ENCODE measurements at places on chromosomes 11 and 22.

DNA sequence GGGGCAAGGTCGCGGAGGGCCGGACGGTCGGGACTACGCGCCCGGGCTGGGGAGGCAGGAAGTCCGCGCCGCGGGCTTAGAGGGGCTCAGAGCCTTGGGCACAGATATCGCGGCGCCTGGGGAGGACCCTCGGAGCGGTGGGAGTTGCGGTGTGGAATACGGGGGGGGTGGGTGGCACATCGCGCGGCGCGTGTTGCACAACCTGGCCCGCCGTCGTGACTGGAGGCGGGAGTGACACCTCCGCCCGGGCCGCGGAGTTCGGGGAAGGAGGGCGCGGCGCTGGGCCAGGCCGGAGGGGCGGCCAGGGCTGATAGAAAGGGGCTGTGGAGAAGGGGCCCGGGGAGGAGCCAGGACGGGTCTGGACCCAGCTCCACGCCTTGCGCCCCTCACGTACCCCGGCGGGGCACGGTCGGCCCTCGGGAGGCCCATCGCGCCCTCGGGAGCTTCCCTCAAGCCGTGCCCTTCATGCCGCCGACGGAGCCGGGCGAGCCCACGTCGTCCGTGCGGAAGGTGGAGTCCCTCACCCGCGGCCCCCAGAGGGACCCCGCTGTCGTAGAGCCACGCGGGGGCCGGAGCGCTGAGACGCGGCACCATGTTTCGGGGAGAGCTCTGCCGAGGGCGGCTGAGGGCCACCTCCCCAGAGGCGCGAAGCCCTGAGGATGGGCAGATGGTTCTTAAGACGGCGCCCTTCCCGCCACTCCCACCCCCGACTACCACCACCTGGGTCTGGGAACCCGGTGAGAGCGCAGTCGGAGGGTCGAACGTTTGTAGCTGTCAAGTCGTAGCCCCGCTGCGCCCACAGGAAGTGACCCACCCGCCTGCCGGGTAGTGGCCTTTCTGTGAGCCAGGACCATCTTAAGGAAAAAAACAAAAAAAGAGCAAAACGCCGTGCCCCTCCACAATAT is 729 bp downstream of the IL17RA start:
- DNase-seq, result no peak

DNA sequence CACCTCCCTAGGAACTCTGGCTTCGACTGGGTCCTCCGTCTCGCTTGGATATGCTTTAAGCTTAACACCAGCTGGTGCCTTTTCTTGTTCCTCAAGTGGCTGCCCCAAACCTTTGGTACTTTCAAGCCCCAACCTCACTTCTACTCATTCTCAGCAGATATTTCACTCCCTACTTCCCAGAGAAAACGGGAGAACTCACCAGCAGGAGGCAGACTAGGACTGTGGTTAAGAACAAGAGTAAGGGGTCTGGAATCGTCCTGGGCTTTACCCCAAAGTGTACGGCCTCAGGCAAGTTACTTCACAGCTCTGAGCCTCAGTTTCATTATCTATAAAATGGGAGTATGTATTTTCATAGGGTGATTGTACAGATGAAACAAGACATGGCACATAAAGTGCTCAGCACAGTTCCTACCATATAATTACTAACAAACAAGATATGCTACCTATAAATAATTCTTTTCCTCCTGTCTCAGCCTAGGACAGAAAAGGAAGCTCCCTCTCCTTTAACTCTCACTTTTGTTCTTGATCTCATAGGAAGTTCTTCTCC is 37.8 kb downstream of the PAMR1 start:
- peak; percentile 61 for DNase-seq

GRCh38 chr22:42791721-42792452 is 65.2 kb downstream of the ARFGAP3 start:
- DNase-seq, result no peak

DNA sequence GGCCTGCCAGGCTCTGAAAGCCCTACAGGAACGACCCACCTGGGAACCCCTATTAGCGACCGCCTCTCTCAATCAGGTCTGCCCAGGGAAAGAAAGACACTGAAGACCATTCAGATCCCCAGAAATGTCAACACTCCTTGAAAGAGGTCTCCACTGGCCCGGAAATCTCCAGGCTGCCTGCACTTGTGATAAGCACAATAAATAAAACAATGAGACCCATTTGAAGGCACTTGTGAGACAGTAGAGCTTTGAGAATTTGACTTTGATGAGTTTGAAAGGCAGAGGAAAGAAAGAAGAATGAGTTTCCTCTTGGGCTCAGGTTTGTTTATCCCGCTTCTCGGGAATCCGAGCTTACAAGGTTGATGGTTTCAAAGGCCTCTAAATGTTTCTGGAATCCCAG is 416.3 kb downstream of the BUD13 start:
- DNase-seq, result no peak

- DNase-seq, result no peak
Measured at GRCh38 chr11:84524422-84525051, 1102.6 kb downstream of the DLG2 start.

GRCh38 chr11:103450241-103450640 is 341.0 kb downstream of the DYNC2H1 start:
- DNase-seq, result no peak

DNA sequence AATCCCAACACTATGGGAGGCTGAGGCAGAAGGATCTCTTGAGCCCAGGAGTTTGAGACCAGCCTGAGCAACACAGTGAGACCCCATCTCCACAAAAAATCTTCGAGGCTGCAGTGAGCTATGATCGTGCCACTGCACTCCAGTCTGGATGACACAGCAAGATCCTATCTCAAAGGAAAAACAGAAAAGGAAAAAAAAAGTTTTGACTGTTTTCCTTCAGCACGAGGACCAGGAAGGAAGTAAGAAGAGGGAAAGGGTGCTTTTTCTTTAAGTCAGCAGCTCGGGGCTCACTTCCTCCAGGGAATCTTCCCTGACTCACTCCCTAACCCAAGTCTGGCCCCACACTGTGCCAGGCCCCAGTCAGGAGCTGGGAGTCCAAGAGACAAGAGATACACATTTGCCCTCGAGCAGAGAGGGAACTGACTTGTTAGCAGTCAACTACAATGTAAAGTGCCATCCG is 14.2 kb downstream of the ARRB1 start:
- DNase-seq, result no peak

DNA sequence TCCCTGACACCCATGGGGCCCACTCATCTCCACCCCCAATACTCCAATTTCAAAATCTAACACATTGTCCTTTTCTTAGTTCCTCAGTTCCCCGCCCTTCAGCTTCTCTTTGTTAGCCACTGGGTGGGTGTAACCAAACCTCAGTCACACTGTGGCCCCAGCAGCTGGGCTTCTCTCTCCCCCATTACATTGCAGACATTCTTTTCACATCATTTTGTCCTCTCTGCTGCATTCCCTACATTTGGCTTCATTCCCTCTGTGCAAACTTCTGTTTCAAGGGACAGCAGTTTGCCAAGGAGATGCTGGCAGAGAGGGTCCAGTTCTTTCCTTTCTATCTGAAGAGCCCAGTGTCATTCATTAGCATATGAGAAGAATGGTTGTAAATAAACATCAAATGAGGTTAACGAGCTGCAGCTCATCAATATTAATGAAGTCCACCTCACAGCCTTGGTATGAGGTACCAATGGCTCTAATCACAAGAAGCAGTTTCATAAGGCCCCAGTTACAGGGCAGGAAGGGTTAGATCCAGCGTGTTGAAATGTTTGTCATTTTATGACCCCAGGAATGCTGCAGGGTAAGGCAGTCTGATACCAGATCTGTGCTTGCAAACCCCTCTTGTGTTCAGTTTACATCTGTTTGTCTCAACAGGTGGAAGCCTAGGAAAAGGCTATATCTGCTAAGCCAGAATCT is 72.3 kb downstream of the ARFGAP2 start:
- no peak for DNase-seq

GRCh38 chr11:121575963-121576290 is 123.2 kb upstream of the SORL1-AS1 start:
- DNase-seq, result no peak

- no peak for DNase-seq
Measured at GRCh38 chr22:37074537-37074936, 23.0 kb downstream of the KCTD17 start.

GRCh38 chr11:2097356-2097997 is 41.7 kb downstream of the IGF2 start:
- DNase-seq, result no peak

DNA sequence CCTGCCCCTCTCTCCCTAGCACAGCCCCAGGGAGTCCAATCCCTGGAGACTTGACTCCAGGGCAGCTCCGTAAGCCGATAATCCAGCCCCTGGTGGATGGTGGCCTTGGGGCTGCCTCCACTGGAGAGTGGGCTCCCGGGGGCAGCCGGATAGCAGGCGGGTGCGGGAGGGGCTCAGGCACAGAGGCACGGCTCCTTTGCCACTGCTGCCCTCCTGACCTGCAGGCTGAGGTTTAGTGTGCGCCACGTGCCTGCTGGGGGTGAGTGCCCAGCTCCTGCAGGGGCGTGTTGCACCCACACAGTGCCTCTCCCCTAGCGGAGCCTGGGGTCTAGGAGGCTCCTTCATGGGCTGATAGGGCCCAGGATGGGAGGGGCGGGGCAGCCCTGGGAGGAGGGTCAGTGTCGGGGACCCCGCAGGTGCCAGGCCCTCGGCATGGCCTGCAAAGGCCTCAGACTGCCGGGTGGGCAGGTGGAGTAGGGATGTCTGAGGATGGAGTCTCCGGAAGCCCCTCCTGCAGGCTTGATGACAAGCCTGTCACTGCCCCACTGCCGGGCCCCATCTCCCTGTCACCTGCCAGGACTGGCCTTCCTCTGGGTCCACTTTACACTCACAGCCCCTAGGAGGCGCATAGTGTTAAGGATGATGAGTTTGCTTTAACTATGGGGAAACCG is 5.6 kb downstream of the DUSP8 start:
- DNase-seq, result no peak

DNA sequence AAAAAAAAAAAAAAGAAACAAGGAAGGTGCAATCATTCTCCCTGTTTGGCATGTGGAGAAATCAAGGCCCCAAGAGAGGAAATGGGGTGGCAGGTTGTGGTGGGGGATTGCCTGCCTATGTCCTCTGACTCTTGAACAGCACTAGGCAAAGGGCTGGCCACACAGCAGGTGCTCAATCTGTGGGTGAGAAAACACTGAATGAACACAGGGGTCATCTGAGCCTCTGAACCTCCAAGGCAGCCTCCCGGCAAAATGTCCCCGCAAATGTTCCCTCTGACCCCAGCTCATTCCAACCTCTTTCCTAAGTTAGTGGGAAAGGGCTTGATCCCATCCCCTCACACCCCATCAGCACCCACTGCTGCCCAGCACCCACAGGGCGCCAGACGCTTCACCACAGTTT is 4.6 kb downstream of the PLA2G6 start:
- no peak for DNase-seq

DNA sequence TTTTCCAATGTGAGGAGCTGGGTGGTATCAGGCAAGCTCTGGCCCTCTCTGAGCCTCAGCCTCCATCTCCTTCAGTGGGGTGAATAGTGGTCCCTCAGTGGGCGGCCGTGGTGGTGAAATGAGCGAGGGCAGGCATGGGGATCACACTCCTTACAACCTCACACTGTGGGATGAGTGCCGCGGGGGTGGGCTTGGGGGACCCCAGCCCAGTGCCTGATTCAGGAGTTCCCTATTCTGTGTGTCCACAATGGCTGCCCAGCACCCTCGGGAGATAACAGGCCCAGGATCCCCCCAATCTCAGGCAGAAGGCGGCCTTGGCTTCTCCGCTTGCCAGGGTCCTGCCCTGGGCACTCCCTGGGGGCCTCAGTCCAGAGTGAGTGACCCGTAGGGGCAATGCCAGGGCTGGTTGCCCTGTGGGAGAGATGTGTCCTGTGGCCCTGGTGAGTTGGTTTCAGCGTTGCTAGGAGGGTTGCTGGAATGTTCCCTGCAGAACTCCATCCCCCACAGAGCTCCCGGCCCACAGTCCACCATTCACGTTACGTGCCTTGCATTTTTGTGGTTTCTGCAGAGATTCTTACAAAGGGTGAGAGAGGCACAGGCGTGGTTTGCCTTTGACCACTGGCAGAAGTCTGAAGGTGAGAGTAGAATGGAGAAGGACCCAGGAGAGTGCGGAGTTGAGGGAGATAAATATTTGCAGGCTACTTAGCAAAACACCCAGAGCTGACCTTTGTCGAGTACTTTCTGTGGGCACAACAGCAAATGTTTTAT is 2.9 kb downstream of the ALDH3B1 start:
- no peak for DNase-seq

DNA sequence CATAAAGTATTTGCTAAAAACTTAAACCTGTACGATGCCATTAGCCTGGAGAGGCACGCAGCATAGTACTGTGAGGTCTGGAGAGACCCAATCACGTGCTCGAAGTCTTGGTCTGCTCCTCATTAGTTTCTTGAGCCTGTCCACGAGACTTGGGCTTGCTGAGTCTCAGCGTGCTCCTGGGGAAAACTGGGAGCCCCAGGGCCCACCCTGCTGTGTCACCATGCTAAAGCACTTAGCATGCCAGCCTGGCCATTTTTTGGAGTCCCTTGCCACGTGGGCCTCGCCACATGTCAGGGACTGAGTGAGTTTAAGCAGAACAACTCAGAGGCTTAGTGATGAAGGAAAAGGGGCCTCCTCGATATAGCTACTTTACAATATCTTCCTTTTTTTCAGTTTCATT is 2.6 kb downstream of the CDC45 start:
- no peak for DNase-seq

- no peak for DNase-seq
Measured at GRCh38 chr11:109733245-109733644, 311.3 kb downstream of the C11orf87 start.

DNA sequence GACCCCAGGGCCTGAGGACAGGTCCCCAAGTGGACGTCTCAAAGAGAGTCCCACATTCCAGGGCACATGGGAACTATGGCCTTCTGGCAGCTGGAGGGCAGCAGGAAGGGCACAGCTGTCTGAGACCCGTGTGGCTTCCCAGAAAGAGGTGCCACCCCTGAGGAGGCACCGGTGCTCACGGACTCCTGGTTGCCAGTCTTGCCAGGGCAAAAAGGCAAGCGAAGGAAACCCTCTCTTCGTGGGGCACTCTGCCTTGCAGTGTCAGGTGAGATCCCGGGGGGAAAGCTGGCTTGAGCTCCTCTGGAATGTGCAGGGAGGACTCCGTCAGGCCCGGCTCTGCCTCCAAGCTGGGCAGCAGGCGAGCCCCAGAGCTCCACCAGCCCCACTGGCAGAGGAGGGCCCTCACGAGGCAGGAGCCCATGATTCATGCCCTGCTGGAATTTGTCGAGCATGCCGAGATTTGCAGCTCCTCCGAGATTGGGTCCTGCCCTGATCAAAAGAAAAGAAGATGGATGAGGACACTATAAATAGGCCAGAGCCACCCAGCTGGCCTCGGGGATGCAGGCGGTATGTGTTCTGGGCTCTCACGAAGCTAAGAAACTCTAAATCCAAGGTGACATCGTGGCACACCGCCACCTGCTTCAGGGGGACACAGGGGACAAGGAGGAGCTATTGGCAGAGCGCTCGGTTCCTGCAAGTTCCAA is 9.9 kb upstream of the CELSR1 start:
- DNase-seq, result no peak

- DNase-seq, result no peak
Measured at GRCh38 chr11:61122761-61123160, 20.5 kb downstream of the CD5 start.

DNA sequence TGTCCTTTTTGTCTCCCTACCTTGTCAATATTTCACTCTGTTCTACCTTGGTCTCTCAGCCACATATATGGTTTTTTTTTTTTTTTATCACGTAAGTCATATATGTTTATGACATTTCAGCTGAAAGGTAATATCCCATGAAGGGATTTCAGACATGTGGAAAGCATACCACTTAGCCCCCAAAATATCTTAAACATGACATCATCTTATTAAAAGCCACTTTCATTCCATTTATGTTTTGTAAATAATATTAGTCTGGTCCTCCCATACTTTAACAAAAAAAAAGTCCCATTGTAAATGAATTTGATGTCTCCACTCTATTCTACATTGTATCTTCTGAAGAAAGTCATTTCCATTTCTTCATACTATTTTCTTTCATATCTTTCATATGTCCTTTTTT is 85.4 kb downstream of the CSTPP1 start:
- no peak for DNase-seq

- no peak for DNase-seq
Measured at GRCh38 chr11:122843281-122844141, 5.2 kb downstream of the CRTAM start.

All from iPS DF 6.9 (cell line).